Transverse colon (tissue), 4 donors: ENCODE measurements at places on chromosomes 4 and X.

GRCh38 chr4:149136951-149137620 is 678.6 kb downstream of the IQCM start:
- no peak overlapping the region for H3K27ac ChIP-seq
- no peak overlapping the region for H3K4me3 ChIP-seq
- no peaks in the 10 kb centered on the region for H3K27me3 ChIP-seq
- DNase-seq: no peak

GRCh38 chrX:24149351-24150050 is at the start of gene ZFX:
TSS of gene ZFX (plus strand) at chrX:24149729. CDS start at chrX:24172743, 23,014 bp downstream.
- peak within 1 kb of the TSS; percentile 71 for H3K4me3 ChIP-seq
- peak within 1 kb of the TSS; percentile 97 for H3K27ac ChIP-seq
- DNase-seq: peak; percentile 82
- no peaks in the 10 kb centered on the region for H3K36me3 ChIP-seq

DNA sequence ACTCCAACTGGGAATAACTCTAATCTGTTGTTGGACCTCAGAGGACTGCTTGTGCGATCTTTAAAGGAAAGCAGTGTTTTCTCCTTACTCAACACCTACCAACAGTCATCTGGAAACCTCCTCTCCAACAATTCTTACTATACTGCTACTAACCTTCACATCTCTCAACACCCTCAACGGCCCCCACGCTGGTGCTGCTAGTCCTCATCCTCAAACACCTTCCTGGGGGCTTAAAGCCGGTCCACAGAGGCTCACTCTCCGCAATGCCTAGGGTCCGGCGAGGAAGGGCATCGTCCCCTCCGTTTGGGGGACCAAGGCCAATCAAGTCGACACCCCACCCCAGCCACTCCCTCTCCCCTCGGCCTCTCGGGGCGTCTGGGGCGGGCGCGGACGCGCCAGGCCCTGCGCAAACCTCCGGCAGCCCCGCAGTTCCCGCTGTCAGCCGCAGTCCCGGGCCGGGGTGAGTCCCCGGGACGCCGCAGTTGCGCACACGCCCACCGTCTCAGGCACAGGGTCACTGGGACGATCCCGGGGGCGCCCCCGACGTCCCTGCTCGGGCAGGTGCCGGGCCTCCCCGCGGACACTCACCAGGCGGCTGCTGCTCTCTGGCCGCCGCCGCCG is 418 bp downstream of the TAB3 start:
- peak overlapping the region; percentile 91 for H3K27ac ChIP-seq
- peaks cover 4% of the 10 kb centered on the region for H3K4me1 ChIP-seq
- H3K36me3 ChIP-seq: no peaks in the 10 kb centered on the region
- DNase-seq: peak; percentile 14

- H3K27me3 ChIP-seq: no peaks in the 10 kb centered on the region
- H3K4me3 ChIP-seq: no peak overlapping the region
- no peak overlapping the region for H3K27ac ChIP-seq
- no peaks in the 10 kb centered on the region for H3K4me1 ChIP-seq
- H3K36me3 ChIP-seq: no peaks in the 10 kb centered on the region
- no peak for DNase-seq
Measured at GRCh38 chr4:101221294-101221693, 126.0 kb downstream of the PPP3CA start.

DNA sequence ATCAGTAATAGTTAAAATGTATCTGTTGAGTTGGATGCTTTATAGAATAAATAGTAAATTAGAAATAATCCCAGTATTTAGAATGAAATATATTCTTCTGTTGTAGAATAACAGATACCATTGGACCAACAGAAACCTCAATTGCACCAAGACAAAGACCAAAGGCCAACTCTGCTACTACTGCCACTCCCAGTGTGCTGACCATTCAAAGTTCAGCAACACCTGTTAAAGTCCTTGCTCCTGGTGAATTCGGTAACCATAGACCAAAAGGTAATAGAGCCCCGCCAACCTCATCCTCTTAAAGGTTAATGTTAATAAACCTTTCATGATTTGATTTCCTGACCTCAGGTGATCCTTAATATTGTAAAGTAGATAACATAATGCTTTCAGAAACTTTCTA is 73.8 kb downstream of the PAQR3 start:
- no peak overlapping the region for H3K4me3 ChIP-seq
- H3K36me3 ChIP-seq: no peaks in the 10 kb centered on the region
- no peak overlapping the region for H3K27ac ChIP-seq
- peaks cover 34% of the 10 kb centered on the region for H3K4me1 ChIP-seq
- DNase-seq: no peak
- H3K27me3 ChIP-seq: no peaks in the 10 kb centered on the region
